ENCODE measurements at places on chromosomes 7 and 10. TPM values are rescaled to one million over a fixed set of nuclear protein-coding genes. Genes with fewer than 3 reads are reported as not detected.

- no peak for DNase-seq
Observed at GRCh38 chr7:136353287-136353686, 376.1 kb upstream of the MTPN start.

DNA sequence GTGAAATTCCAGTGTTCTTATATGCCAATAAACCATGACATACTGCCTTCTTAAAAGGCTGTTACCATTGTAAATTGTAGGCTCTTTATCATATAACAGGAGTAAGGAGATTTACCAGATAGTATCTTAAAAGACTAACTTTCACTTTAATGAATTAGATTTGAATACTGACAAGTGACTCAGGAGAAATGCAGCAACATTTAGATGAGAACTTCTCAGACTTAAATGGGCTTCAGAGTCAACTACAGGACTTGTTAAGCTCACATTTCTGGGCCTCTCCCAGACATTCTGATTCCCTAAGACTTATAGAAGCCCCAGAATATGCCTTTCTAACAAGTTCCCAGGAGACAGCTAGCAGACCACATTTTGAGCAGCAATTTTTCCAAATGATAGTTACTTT is 466.3 kb downstream of the ARL4A start:
- DNase-seq = no peak

GRCh38 chr10:96021332-96021731 is 22.1 kb upstream of the CCNJ start:
- no peak for DNase-seq

SAP25 gene
- total RNA-seq = 7.6 TPM

- DNase-seq = no peak
Observed at GRCh38 chr10:124081547-124082140, 11.8 kb downstream of the CHST15 start.

DNA sequence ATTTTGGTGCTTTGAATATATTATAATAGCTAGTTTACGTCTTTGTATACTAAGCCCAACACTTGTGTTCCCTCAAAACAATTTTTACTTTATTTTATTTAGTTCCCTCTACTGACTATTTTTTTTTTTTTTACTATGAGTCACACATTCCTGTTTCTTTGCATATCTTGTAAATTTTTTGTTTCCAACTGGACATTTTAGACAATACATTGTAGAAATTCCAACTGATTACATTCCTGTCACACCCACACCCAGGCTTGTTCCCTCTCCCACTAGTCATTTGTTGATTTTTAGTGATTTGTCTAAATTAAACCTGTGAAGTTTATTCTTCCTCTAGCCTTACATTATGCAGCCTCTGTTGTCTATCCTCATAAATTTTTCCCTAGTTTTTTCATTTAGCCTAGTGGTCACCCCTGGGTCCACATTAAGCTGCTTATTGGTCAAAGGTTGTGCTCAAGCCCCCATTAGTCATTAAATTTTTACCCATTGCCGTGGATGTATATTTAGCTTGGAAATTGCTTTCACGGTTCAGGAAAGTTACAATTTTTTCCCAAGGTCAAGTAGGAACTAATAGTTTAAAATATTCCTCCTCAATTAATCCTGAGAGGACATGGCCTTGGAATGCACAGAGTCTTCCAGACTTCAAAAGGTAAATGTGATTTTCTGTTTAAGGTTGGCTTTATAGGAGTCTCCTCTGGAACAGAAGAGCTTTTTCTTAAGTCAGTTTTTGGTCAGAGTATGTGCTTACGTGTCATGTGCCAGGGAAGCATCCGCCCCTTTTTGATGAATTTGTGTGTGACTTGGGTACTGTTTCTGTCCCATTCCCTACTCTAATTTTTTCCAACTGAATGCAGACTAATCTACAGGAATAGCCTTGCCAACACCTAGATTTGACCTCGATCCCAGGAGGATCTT is 207.6 kb upstream of the TMEM72 start:
- no peak for DNase-seq

GRCh38 chr7:15891151-15891881 is 204.8 kb upstream of the MEOX2 start:
- no peak for DNase-seq

DNA sequence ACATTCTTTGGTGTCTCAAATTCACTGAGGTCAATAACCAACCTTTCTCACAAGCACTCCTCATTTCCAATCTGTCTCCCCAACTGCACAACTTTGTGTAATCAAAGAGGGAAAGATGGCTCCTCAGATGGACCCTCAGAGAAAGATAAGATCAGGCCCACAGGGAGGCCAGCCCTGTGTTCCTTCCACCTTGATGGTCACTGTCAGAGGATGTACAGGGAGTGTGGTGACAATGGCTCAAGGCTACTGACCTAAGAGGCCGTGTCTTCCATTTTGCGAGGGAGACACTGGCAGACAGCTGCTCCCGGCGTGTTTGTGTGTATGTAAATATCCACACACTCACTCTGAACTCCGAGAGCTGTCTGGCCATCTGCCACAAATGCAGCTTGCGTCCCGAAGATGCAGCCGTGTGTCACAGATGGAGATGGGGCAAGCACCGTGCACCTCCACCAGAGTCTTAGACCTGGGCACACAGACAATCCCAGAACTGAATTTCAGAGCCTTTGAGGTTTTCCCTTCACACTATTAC is 712.1 kb upstream of the NRP1 start:
- DNase-seq = no peak

GRCh38 chr7:19107356-19108146 is 9.9 kb downstream of the TWIST1 start:
- no peak for DNase-seq

GRCh38 chr7:155509359-155509724 is 37.0 kb downstream of the CNPY1 start:
- no peak for DNase-seq

TMEM236 gene
- total RNA-seq = 0.11 TPM

DNA sequence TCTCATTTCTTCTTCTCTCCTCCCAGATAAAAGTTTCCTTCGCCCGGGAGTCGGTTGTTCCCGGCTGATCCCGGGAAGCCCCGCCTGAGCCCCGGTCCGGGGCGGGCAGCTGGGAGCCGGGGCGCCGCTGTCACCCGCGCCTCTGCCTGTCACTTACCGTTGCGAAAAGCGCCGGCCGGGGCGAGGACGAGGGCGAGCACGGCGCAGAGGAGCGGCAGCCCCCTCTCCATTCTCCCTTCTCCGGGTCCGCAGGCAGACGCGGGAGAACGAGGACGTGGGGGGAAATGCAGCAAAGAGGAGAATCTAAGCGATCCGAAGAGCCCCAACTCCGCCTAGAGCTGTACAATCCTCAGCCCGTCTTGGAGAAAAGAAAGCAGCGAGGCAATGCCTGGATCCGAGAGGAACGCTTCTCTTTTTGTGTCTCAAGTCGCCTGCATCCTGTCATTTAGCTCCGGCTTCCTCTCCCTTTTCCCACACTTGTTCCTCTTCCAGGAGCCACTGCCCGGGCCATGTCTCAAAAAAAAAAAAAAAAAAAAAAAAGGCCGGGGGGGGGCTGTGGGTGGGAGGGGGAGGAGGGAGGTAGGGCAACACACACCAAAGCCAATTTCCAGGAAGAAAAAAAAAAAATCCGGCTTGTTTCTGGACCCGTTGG is at the start of gene NRP1:
Gene NRP1 (minus strand): TSS at position 515 of the 652 bp plus-strand sequence. CDS start 285 bp downstream, at position 230.
- no peak for DNase-seq

Measured in activated T-cell treated with anti-CD3 and anti-CD28 coated beads, Interleukin-2, amount 50 U/mL, for 4 hours (primary cell).